ENCODE measurements at places on chromosomes 2 and 18. TPM values are rescaled to one million over a fixed set of nuclear protein-coding genes. Genes with fewer than 3 reads are reported as not detected.

DNA sequence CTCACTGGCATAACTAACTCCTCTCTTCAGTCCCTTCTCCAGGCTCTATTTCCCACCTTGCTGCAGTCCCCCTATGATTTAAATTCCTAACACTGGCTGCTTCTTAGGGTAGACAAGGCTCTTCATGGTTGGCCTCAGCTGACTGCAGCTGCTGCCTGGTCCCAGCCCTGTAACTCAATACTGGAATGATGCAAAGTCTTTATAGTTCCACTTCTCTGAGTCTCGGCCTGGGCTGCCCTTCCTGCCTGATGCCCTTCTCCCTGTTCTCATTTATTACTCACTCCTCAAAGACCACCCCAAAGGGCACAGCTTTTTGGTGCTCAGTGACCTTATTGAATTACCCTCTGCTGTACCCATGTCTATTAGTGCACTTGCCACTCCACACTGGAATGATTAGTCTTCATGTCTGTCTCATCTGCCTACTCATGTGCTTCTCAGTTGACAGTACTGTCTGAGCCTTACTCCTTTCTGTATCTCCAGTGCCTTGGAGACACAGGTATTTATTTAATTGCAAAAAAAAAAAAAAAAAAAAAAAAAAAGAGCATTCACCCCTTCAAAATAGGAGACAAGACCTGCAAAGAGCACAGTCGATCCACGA, 199.4 kb upstream of the REV1 start:
- no peaks in the 10 kb centered on the region for H3K27me3 ChIP-seq
- no peak for DNase-seq
- peaks cover 19% of the 10 kb centered on the region for H3K4me1 ChIP-seq
- no peaks in the 10 kb centered on the region for H3K36me3 ChIP-seq

- no peaks in the 10 kb centered on the region for H3K27me3 ChIP-seq
- no peak overlapping the region for H3K27ac ChIP-seq
- no peak overlapping the region for H3K4me3 ChIP-seq
- H3K4me1 ChIP-seq = no peaks in the 10 kb centered on the region
Measured at GRCh38 chr18:57953883-57954282, 90.1 kb upstream of the NEDD4L start.

DNA sequence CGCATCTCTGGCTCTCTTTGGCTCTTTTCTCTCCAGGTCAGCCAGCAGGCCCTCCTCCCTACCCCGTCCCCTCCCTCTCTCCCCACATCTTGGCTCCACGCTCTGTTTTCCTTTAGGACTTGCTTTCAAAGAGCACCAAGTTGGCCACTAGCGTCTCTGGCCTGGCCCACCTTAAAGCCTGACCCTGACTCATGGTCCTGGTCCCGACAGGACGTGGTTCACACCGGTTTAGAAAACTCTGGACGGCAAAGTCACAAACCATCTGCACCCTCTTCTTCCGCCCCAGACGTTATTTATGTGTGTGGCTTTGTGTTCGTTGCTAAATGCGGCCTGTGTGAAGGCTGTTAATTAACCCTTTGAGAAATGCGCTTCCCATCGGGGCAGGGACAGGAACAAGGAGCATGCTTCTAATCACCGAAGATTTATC, 169.0 kb upstream of the HAAO start:
- H3K4me1 ChIP-seq = peaks cover 78% of the 10 kb centered on the region
- no peak overlapping the region for H3K27ac ChIP-seq
- H3K27me3 ChIP-seq = no peaks in the 10 kb centered on the region
- DNase-seq = no peak
- H3K4me3 ChIP-seq = no peak overlapping the region

CRYGD gene
- polyA plus RNA-seq = not detected

SP3 gene
- 66.2 TPM for polyA plus RNA-seq

- no peaks in the 10 kb centered on the region for H3K27me3 ChIP-seq
- no peak for DNase-seq
- H3K4me1 ChIP-seq = no peaks in the 10 kb centered on the region
- no peaks in the 10 kb centered on the region for H3K36me3 ChIP-seq
- no peak overlapping the region for H3K27ac ChIP-seq
Measured at GRCh38 chr2:107742460-107743027, 84.1 kb upstream of the RGPD4 start.

- no peaks in the 10 kb centered on the region for H3K27me3 ChIP-seq
- no peaks in the 10 kb centered on the region for H3K36me3 ChIP-seq
- no peak overlapping the region for H3K4me3 ChIP-seq
- H3K27ac ChIP-seq = no peak overlapping the region
- peaks cover 14% of the 10 kb centered on the region for H3K4me1 ChIP-seq
Measured at GRCh38 chr2:232588680-232589585, 38.4 kb downstream of the EIF4E2 start.

DNA sequence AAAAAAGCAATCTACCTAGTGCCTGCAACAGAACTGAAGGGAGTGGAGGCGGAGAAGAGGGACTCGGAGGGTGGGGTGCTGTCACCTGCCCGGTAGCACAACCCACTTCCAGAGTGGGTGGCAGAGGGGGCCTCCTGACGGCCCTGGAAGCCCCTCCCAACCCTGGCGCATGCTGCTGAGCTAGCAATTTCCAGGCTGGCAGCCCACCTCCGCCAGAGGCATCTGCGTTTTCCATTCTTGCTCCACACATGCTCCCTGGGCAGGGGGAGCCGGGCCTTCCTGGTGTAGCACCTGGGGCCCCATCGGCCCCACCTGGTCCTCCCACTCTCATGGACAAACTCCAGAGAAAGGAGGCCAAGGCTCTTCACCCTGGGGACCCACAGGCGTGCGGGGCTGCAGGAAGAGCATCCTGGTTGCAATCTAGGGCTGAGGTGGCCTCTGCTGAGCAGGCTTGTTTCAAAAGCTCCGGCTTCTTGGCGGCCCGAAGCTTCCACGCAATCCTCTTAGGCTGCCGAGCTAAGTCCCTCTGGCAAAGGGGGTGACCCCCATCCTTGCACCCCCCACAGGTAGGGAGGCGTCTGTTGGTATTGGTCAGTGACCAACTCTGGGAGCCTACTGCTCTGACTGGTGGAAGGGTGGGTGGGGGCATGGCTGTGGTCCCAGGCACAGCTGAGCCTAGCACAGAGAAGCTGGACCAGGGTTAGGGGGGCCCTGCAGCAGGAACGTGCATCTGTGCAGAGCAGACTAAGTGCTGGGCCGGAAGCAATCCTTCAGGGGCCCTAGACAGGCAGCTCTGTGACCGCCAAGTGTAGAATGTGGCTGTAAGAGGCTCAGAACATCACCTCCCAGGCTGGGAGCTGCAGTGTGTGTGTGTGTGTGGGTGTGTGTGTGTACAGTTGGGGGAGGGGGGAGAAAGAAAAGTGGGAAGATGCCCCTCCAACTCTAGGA, 2.6 kb downstream of the HS6ST1 start:
- no peak overlapping the region for H3K4me3 ChIP-seq
- H3K4me1 ChIP-seq = peaks cover 42% of the 10 kb centered on the region
- no peak for DNase-seq
- H3K36me3 ChIP-seq = peaks cover 8% of the 10 kb centered on the region
- H3K27ac ChIP-seq = no peak overlapping the region
- peaks cover 10% of the 10 kb centered on the region for H3K27me3 ChIP-seq

GRCh38 chr2:174444761-174445160, 42.1 kb downstream of the GPR155 start:
- no peak overlapping the region for H3K4me3 ChIP-seq
- DNase-seq = no peak
- peaks cover 28% of the 10 kb centered on the region for H3K36me3 ChIP-seq

- no peak overlapping the region for H3K4me3 ChIP-seq
- no peaks in the 10 kb centered on the region for H3K27me3 ChIP-seq
- H3K4me1 ChIP-seq = peaks cover 4% of the 10 kb centered on the region
- DNase-seq = no peak
- H3K36me3 ChIP-seq = no peaks in the 10 kb centered on the region
Measured at GRCh38 chr2:230949966-230950873, 25.2 kb upstream of the GPR55 start.

NT5C1B gene
- not detected for polyA plus RNA-seq

DNA sequence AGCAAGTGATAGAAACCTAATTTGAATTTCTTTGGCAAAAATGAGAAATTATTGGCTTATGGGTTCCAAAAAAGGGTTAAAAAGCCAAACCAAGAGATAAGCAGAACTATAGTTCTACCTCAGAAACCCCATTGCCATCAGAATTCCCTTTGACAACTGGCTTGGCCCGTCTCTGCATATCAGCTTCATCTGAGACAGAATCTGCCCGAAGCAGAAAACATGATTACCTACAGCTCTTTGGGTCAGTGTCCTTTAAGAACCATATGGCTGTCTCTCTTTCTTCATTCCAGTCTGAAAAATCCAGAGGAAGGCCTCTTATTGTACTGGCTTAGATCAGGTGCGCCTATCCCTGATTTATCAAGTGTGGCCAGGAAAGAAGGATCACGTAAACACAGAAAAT, 49.8 kb upstream of the AGPS start:
- no peaks in the 10 kb centered on the region for H3K27me3 ChIP-seq
- H3K4me3 ChIP-seq = no peak overlapping the region
- no peak for DNase-seq

ASIC4 gene
- not detected for polyA plus RNA-seq

LYPD6 gene
- not detected for polyA plus RNA-seq

DNA sequence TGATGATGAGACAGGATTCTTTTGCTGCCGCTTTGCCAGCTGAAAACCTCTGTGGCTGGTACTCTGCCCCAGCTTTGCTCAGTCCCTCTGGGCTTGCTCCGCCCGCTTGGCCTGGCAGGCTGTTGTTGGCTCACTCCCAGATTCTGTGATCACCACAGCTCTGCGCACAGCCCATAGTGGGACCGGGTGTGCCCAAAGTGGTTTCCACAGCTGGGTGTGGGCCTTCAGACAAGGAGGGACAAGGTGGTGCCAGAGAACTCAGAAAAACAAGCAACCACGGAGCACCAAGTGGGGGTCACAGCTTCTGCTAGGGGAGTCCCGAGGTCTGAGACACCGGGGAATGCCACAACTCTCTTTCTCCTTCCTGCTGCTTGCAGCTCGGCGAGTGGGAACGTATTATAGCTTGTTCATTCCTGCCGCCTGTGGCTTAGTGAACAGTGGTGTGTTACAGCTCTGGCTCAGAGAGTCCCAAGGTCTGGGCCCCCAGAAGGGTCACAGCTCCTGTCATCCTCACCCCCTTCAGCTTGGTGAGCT, 9.2 kb upstream of the KYNU start:
- H3K27me3 ChIP-seq = no peaks in the 10 kb centered on the region
- H3K4me3 ChIP-seq = peak overlapping the region; percentile 52
- DNase-seq = peak; percentile 95

GRCh38 chr2:112465382-112465781, 16.6 kb upstream of the TTL start:
- no peak for DNase-seq
- no peaks in the 10 kb centered on the region for H3K4me1 ChIP-seq
- H3K27me3 ChIP-seq = no peaks in the 10 kb centered on the region
- no peak overlapping the region for H3K27ac ChIP-seq

TNS1 gene
- polyA plus RNA-seq = 0.26 TPM

GRCh38 chr18:68714366-68714711, 569 bp downstream of the TMX3 start:
- H3K4me1 ChIP-seq = peaks cover 13% of the 10 kb centered on the region
- peak overlapping the region; percentile 89 for H3K4me3 ChIP-seq
- H3K27ac ChIP-seq = peak overlapping the region; percentile 84
- DNase-seq = no peak
- no peaks in the 10 kb centered on the region for H3K27me3 ChIP-seq

DAPL1 gene
- not detected for polyA plus RNA-seq

DNA sequence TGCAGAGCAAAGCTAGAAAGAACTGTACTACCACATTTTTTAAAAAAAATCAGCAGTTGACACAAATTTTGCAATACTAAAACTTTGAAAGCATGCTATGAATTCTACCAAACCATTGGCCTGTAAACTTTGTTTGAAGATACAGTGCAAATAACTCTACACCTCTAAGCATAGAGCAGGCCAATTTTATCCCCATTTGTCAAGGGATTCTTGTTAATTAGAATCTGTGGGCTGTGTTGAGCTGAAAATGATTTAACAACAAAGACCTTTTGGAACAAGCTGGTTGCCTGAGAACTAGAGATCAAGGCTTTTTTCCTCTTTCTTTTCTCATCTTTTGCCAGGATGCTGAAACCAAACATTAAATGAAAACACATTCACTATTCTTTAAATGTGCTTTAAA, 886.0 kb upstream of the CDH2 start:
- H3K4me3 ChIP-seq = no peak overlapping the region
- no peaks in the 10 kb centered on the region for H3K4me1 ChIP-seq
- no peak for DNase-seq
- no peak overlapping the region for H3K27ac ChIP-seq

DNA sequence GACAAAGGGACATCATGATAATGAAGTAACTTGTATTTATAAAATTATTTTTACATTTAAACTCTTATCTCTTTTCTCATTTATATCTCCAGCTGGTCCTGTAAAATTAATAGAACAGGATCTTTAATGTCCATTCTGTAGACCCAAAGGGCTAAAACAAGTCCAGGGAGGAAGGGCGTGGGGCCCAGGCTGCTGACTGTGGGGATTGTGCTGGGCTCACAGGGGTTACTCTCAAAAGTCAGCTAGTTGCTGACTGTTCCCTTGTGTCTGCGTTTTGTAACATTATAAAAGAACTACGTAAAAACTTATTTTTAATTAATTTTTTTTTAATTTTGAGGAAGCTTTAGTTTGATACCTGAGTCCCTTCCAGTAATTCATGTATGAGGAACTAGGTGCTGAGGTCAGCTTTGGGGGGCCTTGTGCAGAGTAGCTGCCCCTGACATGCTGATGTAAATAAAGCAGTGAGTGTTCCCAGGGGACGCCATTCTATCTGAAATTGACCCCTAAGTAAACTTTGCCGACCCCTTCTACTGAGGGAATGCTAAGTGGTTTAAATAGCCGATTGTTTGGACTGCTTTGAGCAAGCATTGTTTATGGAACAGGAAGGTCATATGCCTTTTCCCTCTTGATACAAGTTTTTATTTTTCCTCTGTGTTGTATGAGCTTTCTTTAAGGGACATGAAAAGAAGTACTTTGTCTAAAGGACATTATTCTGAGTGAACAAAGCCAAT, 56.4 kb downstream of the MERTK start:
- no peak for DNase-seq
- no peaks in the 10 kb centered on the region for H3K4me1 ChIP-seq
- no peak overlapping the region for H3K4me3 ChIP-seq
- no peaks in the 10 kb centered on the region for H3K36me3 ChIP-seq
- no peak overlapping the region for H3K27ac ChIP-seq

PXDN gene
- polyA plus RNA-seq = not detected

DNA sequence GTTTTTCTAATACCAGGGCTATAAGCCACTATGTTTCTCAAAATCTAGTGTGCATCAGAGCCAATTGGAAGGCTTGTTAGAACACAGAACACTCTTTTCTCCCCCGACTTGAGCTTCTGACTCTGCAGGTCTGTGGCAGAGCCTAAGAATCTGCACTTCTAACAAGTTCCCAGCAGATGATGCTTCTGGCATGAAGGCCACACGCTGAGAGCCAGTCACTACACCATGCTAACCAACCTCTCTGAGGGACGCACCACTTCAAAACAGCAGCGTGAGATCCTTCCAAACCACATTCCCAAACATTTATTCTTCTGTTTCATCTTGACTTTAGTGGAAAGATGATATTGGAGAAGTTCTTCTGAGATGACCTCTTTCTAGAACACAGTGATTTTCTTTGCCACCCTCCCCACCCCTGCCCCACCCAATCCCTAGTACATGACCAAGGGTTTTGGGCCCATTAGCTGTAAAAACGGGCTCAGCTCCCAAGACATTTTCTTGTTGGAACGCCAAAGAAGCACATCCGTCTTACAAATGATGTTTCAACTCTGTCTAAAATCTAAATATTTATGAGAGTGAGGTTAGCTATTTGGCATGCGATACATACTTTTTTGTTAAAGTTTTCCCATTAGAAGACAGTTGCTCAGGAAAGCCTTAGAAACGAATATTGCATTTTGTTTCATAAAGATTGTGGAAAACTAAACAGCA, 391.9 kb downstream of the TMEM182 start:
- no peak overlapping the region for H3K4me3 ChIP-seq
- H3K4me1 ChIP-seq = no peaks in the 10 kb centered on the region
- no peaks in the 10 kb centered on the region for H3K36me3 ChIP-seq
- no peaks in the 10 kb centered on the region for H3K27me3 ChIP-seq
- no peak overlapping the region for H3K27ac ChIP-seq
